ENCODE measurements at places on chromosomes 11 and 22.

- no peak for DNase-seq
These were observed 22.9 kb upstream of the THY1 start for GRCh38 chr11:119445850-119446249.

- no peak for DNase-seq
These were observed 37.0 kb upstream of the ACCSL start for GRCh38 chr11:44010789-44011251.

DNA sequence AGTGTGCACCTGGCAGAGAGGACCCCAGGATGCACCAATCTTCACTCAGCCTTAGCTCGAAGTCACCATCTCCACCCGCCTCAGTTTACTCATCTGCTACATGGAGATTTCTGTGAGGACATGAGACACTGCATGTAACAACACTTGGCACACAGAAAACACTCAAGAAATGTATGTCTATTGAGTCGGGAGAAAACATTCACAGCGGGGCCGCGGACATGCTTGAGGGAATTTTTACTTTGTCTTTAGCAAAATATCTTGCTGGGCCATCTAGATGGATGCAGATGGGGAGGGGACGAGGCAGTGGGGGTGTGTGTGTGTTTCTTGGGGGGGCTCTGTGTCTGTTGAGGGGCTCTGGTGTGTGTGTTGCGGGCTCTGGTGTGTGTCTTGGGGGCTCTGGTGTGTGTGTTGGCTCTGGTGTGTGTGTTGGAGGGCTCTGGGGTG, 28.4 kb upstream of the RFPL3 start:
- no peak for DNase-seq

GRCh38 chr22:28521451-28521850, 158.2 kb downstream of the TTC28 start:
- DNase-seq = no peak

DNA sequence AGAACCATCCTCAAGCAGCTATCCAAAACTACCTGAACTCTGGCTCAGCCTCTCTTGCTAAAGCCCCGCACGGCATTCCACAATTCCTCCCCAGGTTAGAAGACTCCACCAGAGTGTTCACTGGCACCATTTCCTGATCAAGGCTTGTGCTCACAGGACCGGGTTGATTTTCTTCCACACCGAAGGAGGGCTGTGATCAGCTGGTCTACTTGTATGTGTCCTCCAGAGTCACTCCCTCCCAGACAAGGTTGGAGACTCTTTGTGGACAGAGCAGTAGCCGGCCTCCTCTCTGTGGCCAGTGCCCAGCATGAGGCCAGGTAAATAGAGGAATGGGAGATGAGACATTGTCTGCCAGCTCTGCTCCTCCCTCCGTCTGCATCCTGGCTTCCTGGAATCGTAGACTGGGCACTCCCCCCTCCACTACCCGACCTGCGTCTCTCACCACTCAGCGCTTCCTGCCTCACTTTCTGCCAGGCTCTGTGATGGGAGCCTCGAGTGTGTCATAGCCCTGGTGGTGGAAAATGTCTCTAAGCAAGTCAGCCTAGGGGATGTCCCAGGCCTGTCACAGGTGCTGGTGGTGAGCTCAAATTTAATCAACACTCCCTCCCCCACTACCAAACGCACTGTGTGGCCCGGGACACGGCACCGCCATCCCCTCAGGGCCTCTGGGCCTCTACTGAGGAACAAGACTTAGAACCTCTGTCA, 12.5 kb upstream of the TMPRSS6 start:
- peak; percentile 77 for DNase-seq

DNA sequence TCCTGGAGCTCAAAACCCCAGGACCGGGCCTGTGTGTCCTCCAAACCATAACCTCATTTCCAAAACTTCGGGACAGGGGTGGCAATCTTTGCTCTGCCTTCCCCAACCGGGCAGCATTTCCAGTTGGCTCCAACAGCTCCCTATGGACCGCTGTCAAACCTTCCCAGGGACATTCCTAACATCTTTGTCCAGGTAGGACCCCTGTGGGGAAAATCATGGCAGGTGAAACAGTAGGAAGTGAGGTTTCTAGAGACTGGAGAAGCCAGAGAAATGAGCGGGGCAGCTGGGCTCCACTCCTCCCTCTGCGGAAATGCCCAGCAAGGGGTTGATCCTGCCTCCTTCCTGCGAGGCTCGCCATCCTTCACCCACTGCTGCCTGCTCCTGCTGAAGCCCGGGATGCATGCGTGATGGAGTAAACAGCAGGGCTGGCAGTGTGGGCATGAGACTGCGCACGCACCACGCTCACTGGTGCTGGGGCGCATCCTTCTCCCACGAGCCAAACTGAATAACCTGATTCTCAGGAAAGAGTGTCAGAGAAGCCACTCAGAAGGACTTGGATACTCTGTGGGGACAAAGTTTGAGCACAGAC, 136.4 kb downstream of the BUD13 start:
- no peak for DNase-seq

DNA sequence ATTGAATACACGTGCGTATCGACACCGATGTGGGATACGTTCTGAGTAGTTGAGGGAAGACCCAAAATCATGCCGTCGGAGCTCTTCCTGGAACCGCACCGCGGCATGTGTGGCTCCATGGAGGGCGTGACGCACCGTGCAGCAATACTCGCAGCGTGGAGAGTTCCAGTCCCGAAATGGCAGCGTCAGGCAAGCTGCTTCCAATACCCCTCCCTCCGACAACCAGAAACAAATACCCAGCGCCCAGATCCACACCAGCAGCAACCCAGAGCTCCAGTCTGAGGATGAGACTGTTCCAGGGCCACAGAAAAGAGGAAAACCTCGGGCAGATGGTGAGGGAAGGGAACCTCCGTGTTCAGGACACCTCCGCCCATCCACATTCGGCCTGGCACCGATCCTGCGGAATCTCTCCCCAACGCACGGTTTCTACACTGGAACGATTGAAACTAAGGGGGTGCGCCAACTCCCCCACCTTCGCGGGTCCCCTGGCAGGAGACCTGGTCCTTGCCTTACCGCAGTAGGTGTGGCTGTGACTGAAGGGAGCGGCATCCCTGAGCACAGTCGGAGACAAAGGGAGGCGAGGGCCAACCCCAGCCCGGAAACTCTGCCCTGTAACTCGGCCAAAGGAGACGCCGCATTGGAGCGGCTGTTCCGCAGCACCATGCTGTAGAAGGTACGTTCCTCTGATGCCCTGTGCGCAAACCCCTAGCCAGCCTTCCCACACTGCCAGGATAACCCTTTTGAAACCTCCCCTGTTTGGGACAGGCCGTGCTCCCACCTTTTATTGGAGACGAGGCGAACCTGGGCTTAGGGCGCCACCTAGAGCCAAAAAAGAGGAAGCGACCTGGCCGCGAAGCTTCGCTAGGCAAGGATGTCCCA, 28.2 kb downstream of the DBX1 start:
- no peak for DNase-seq

DNA sequence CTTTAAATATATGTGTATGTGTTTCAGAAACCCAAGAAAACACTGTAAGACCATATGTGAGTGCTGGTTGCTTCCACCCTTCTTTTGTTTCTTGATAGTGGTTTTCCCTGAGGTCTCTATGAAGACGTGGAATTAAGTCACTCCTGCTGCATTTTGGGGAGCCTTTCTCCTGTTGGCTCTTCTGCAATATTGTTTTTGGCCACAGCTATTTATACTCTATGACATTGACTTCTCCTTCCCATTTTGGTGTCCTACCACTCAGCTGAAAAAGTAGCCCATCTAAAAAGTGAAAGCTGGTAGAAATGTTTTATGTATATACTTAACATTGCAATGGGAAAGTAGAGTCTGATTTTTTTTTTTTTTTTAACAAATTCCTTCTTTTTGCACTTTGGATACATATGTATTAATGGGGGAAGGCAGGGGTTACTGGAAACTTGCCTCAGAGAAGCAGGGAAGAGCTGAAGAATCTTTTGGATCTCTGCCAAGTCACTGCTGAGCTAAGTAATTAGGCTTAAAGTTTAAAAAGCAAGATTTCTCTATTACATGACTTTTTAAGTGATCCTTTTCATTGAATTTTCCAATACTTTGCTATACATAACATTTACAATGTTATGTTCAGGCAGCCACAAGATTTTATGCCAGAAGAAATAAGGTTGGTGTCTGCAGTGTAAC, 1.8 kb downstream of the TTC17 start:
- DNase-seq = no peak

DNA sequence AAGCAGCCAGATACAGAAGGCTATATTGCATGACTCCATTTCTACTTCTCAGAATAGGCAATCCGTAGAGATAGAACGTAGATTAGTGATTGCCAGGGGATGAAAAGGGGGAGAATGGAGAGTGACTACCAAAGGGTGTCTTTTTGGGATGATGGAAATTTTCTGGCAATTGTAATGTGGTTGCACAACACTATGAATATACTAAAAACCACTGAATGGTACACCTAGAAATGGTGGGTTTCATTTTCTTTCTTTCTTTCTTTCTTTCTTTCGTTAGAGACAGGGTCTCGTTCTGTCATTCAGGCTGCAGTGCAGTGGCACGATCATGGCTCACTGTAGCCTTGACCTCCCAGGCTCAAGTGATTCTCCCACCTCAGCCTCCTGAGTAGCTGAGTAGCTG, 54.4 kb downstream of the BID start:
- DNase-seq = no peak

DNA sequence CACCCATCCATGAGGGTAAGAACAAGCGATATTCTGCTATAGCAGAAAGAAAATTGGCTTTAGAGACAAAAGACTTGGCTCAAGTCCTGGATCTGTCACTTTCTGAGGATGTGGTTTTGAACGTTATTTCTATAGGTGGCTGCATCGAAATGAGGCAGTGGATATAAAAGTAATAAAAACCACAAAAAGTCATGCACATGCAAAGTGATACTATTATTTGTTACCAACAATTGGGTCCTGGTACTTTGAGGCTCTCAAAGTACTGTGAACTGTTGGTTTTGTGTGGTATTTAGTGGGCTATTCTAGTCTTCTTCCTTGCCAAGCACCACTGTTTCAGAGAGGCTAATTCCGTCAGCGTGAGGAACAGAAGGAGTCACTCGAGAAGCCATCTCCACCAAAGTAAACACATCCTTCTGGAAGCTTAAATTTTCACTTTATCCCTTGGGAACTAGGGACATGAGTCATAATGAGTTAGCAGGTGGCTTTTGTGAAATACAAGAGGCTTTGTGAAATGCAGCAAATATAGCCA, 13.1 kb downstream of the UBASH3B start:
- no peak for DNase-seq

- DNase-seq = no peak
These were observed 39.3 kb upstream of the TP53I11 start for GRCh38 chr11:44989831-44990566.

DNA sequence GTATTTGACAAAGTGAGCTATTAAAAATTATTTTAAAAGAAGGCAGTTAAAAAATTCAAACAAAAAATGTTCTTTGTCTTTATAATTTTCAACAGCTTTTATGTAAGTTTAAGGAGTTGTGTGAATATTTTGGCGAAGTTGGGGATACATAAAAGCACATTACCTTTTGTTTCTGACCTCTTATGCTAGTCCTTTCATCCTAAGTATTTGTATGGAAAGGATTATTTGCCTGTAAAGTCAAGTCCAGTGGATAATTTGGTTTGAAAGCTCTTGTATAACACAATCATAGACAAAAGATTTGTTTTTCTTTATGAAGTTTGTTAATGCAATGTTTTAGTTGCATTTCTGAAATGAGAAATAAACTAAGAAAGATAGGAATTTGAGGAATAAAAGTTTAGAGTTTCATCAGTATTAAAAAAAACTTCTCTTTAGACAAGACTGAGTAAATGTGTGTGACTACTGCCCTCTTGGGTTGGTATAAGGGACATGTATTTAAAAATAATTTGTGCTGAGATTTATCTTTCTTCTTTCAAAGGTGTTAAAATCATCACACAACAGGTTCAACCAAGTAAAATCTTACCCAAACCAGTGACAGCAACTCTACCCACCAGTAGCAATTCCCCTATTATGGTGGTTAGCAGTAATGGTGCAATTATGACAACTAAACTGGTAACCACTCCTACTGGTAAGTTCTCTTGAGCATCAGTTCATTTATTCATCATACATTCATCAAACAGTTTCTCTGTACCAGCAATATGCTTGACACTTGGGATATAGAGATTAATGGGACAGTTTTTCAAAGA, 68.2 kb downstream of the EMSY start:
- no peak for DNase-seq

- DNase-seq = no peak
These were observed 128.7 kb upstream of the TOP3B start for GRCh38 chr22:22111267-22111751.

DNA sequence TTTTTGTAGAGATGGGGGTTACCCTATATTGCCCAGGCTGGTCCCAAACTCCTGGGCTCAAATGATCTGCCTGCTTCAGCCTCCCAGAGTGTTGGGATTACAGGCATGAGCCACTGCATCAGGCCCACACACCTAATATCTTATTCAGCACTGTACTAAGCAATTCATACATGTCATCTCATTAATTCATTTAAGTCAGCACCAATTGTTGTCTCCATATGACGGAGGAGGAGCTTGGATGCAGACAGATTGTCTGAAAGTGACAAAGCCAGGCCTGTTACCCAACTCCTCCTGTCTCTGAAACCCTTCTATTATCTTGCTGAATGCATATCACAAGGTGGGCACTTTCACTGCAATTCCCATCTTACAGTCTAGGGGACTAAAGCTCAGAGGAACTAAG, 57.5 kb upstream of the ALX4 start:
- no peak for DNase-seq

DNA sequence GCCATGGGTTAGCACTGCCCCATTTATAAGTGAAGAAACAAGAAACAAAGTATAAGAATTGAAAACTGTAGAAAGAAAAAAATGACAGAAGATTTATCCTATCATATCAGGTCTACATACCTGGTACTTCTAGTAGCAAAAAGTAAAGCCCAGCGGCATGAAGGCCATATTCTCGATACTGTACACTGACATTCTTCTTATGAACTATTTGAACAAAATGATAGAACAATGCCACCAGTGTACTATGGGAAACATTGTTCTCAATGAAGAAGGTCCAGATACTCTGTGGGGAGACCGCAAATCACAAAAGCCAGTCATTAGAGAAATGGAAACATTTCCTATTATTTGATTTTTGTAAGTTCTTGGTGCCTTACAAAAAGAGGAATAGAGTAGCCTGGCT, 7.0 kb downstream of the NCAPD3 start:
- no peak for DNase-seq

- DNase-seq = no peak
These were observed 19.0 kb upstream of the LMO1 start for GRCh38 chr11:8282631-8283030.

DNA sequence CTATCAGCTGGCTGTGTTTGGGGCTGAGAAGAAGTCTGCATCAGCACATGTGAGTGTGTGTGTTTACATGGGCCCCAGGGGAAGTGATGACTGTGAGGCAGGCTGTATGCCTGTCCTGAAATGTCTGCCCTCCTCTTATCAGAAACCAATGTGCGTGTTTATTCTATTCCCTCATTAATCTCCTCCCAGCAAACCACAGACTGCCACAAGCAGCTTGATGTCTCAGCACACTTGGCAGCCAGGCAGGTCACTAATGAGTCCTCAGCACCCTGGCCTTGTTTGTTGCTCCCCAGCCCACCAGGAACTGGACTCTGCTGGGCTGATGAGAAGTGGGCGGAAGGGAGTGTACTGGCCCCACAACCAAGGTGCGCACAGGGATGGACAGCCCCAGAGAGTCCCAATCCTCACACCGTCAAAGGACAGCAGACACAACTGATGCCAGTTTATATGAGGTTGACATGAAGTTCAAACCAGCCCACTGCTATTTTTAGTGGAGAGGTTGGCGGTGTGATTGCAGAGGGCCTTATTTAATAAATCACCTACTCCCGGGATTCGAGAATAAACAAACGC, 225.8 kb downstream of the ETS1 start:
- DNase-seq = no peak

Data from stimulated activated CD8-positive, alpha-beta memory T cell treated with anti-CD3 and anti-CD28 coated beads, Interleukin-7, amount 100 ng/mL, for 1 hour (primary cell).